ENCODE measurements at places on chromosomes 7 and 10. TPM values are rescaled to one million over a fixed set of nuclear protein-coding genes. Genes with fewer than 3 reads are reported as not detected.

- no peak for DNase-seq
Observed at GRCh38 chr10:43037440-43037839, 39.4 kb upstream of the RET start.

DNA sequence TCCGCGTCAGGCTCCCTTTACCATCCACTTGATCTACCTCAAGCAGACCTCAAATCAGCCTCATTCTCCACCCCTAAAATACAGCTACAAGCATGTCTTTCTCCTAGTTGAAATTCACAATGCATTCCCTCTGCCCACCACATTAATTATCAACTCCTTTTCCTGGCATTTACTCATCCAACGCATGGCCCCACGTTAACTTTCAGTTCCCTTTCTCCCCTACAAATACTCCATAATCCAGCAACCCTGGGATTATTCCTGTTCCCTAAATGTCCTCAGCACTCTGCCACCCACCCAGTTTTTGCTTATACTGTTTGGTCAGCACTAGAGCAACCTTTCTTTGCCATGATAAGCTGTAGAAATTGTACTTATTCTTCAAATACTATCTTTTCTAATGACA lies 5.7 kb upstream of the VIM start:
- DNase-seq, result no peak

The RBP3 gene
- not detected for total RNA-seq

- no peak for DNase-seq
Observed at GRCh38 chr7:101956130-101956529, 138.7 kb downstream of the CUX1 start.

DNA sequence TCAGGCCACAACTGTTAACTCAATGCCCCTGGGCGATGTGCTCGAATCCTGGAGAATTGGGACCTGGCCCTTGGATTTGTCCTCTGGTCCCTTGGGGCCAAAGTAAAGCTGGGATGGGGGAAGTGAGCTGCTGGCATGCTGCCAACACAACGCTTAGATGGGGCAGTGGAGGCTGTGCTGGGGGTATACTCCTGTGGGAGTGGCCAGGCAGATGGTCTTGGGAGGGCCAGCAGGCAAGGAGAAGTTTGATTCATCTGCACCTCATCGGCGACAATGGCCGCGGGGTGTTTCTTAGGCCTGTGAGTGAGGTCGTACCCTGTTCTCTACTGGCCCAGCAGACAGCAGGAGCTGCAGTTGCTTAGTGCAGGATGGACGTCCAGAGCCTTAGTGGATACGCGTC lies 139.0 kb upstream of the MTPN start:
- DNase-seq, result no peak

DNA sequence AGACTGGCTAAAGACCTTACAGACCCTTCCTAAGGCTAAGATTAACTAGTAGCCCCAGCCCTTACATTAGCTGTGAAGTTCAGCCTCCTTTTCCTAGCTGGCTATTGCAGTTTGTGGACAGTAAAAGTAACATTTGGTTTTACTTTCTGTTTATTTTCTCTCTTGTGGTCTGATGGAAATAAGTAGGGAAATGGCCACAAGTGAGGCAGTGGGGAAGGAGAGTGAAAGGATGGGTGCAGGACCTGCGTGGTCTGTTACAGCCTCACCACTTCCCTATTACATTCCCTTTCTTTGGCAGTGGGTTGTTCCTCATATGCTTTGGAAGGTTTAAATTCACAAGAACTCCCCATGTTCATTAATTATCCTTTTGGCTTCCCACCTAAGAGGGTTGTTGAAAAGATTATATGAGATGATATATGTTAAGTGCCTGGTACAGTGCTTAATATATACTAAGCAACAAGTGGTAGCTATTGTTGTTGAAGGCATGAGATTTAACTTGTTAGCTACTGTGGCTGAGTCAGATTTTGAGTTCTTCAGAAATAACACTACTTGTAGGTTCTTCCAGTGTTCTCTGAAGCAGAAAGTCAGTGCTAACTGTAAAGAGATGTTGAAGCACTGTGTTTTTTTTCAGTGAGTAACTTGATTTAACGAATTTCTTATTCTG lies 181.7 kb downstream of the ST7 start:
- DNase-seq, result no peak

- DNase-seq, result no peak
Observed at GRCh38 chr10:91345716-91346115, 64.4 kb upstream of the HECTD2 start.

The JAKMIP3 gene
- 0.28 TPM for total RNA-seq

DNA sequence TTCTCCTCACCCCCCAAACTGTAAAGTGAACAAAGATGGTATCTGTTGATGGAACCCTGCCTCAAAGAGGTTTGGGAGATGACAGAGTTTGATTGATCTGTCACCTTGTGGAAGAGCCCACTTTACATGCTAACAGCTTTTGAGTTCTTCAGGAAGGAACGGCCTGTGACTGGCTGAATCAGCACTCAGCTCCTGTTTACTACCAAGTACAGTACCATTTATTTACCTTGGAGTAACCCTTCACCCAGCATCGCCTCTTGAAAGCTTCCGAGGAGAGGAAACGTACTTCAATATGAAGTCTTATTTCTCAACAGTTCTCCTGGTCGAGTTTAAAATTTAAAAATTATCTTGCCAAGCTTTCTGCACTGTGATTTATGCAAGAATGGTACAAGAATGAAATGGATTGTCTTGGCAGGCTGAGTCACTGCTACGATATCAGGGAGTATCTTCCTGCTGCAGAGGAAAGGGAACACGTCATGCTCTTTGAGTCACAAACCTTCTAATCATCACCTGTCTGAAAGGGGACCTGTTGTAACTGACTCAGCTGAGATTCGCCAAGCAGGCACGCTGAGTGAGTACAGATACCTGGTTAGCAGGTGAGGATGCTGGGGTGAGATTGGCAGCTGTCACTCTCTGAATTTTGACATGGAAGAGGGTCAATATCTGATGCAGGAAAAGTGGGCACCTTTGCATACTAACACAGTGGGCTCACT lies 30.1 kb downstream of the KLF6 start:
- DNase-seq, result no peak

The RNF148 gene
- not detected for total RNA-seq

DNA sequence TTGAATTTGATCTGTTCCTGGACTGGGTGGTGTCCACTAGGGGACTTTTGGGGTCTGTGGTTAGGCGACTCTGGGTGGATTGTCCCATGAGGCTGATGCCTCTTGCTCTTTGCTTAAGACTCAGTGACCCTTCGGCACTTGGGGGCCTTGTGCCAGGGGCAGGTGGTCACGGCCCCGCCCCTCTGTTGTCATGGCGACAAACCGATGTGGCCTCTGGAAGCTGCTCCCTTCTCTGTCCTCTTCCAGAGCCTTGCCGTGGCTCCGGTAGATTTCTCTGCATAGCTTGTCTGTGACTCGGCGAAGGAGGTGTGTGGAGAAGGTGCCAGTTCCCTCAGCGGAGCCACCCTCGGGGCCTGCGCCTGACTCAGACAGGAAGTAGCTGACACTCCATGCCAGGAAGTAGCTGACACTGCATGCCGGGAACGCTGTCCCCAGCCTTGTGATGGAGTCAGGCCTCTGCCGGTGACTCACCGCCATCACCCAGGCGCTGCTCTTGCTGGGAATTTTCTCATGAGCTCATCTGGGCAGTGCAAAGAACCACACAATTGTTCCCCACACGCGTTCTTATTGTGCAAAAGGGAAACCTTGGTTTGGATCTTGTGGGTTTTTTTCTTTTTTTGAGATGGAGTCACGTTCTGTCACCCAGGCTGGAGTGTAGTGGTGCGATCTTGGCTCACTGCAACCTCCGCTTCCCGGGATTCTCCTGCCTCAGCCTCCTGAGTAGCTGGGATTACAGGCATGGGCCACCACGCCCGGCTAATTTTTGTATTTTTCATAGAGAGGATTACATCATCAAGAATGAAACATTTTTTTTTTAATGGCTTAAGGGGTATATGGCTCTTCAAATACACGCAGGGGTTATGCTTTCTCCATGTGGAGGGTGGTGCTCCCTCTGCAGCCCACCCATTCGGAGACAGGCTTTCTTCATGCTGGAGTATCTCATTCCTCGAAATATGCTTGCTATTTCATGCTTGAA lies 72.6 kb downstream of the PFKFB3 start:
- DNase-seq, result peak; percentile 72

DNA sequence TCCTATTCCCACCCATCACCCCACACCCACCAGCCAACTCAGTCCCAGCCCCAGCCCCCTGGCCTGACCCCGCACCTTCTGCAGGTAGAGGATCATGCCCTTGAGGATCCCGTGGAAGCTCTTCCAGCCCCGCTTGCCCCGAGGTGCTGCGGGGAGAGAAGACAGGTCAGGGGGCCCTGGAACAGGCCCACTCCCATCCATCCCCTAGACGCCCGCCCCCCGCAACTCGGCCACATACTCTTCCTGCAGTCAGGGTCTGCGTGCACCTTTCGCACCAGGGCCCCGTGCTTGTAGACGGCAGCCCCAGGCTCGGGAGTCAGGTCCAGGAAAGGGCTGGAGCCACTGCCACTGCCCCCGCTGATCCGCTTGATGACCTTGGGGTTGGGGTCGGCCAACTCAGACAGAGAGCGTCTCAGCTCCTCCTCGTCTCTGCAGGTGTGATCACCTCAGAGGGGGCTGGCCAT lies 9.6 kb downstream of the NFKB2 start:
- DNase-seq, result no peak

The LEP gene
- total RNA-seq, result not detected

DNA sequence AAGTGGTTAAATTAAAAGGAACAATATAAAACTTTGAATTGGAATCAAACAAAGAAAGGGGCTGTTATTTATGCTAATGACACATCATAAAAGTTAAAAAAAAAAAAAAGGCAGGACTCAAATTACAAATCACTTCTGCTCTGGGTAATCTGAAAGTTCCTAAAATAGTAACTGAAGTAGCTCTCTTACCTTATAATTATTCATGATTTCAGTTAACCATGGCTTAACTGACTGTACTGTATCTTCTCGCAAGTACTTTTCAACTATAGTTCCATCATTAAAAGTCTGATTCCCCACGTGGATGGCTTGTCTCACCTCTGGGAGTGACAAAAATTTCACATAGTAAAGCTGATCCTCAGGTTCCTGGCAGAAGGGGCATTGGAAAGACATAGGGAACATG lies 82.5 kb downstream of the CPVL start:
- DNase-seq, result no peak

- DNase-seq, result no peak
Observed at GRCh38 chr7:116139807-116140206, 70.5 kb upstream of the TES start.

DNA sequence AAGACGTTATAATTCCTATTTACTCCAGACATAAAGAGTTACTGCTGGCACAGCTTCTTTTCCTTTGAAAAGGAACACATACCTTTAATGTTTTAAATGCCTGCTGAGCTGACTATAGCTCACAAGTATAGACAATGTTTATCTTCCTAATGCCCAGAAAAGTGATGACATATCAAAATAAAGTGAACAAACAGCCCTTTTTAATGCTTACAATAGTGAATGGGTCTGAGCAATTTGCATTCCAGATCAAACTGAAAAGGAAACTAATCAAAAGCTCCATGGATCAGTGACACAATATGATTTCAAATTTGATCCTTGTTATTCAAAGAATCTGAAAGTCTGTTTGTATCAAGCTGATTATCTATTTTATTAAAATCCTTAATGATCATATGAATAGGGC lies 233.6 kb upstream of the SEMA3E start:
- DNase-seq, result no peak

The MAD1L1 gene
- total RNA-seq, result 72.7 TPM

- DNase-seq, result no peak
Observed at GRCh38 chr10:121774813-121775212, 153.0 kb downstream of the ATE1 start.

DNA sequence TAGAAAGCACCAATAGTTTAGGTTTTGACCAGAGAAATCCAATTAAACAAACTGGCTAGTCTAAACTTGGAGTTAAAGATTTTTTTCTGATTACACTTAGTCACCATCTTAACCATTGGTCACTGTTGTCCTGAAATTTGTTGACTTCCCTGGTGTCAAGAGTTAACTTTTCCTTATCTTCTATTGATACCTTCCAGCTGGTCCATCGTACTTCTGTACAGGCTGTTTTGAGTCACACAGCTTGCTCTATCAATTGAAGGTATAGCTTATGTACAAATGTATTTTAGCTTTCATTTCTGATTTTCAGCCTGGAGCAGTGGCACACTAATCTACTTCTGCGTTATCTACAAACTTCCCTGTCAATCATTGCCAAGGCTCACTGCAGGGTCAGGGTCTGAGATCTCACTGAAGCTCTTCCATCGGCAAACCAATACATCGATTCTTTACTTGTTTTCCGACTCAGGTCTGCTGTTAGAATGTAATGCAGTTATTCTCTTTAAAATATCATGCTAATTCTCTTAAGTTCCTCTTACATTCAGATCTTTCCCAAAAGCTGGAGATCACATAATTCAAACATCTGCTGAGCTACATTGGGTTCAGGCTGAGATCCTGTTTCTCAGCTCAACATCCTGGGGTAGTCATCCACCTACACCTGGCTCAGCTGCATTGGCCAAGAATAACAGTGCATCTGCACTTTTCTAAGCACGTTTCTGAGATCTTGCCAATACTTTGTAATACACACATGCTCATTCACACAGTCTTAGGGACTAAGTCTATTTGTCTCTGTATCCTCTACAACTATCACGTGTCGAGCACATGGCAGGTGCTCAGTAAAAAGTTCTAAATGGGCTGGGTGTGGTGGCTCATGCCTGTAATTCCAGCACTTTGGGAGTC lies 11.3 kb downstream of the MRPS33 start:
- DNase-seq, result no peak

DNA sequence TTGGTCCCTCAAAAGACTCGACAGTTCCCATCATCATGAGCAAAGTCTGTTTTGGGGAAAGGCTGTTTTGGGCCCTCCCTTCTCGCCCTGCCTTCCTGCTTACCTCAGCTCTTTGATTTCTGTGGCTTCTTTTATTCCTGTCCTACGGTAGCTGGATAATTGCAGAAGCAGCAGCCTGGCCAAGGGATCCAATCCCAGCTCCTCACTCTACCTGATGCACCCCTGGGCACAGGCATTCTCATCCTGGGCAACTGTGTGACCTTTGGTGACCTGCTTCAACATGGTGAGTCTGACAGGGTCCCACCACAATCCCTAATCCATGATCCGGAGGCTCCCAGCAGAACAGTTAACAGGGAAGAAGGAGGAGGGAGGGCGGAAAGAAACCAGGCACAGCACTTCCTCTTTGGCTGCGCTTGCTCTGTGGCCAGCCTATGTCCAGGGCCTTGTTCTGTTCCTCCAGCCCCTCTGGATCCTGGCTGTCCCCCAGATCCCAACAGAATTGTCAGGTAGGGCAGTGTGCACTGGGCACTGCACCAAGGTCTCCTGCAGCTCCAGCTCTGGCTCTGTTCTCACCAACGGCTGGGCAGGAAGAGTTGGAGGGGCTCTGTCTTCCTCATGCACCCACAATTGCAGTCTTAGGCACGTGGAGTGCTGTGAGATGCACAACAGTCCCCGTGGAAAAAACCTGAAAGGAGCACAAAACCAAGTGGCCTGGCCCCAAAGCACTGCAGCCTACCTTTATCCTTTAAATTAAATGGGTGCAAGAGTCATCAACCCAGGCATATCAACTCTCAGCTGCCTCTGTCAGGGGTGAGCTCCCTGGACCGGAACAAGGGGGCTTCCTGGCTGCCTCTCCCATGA lies 144.4 kb downstream of the PTPN20 start:
- DNase-seq, result no peak

The BEND7 gene
- not detected for total RNA-seq

Measured in activated naive CD8-positive, alpha-beta T cell treated with anti-CD3 and anti-CD28 coated beads, Interleukin-2, amount 10 ng/mL, durations not matched to agents 7 days and 5 days (primary cell).